ENCODE measurements at places on chromosomes 11 and 22. TPM values are rescaled to one million over a fixed set of nuclear protein-coding genes. Genes with fewer than 3 reads are reported as not detected.

DNA sequence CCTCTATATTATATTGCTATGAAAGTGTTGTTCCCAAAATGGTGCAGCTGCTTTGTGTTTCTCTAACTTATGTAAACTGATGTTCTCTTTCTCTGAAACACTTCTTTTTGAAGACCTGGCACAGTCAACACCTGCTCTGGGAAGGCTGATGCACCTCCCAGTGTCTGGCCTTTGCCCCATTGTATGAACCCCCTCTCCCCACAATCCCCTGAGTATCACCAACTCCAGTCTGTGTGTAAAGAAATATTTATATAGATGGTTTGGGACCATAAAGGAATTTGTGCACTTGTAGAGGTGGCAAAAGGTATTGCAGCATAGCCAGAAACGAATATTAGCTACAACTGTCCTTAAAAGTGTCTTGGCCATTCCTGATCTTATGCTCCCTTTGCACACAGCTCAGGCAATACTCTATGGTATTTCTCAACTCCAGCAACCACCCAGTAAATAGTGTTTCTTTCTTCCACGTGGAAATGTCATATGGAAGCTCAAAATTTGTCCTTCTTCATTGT, 365.2 kb upstream of the DDI1 start:
- DNase-seq, result peak; percentile 23

- no peak for DNase-seq
Measured at GRCh38 chr22:42909363-42910058, 52.4 kb upstream of the ARFGAP3 start.

MCAM gene
- total RNA-seq, result 124 TPM

GRCh38 chr11:47177846-47178245, 1.2 kb upstream of the ARFGAP2 start:
- DNase-seq, result no peak

SF1 gene
- 209 TPM for total RNA-seq

C11orf98 gene
- total RNA-seq, result 302 TPM

- DNase-seq, result no peak
Measured at GRCh38 chr22:27401321-27401720, 400.2 kb downstream of the MN1 start.

- no peak for DNase-seq
Measured at GRCh38 chr11:129698212-129698611, 117.4 kb upstream of the TMEM45B start.

Measured in PC-3 (cell line).